ENCODE measurements at places on chromosomes 12 and 14.

DNA sequence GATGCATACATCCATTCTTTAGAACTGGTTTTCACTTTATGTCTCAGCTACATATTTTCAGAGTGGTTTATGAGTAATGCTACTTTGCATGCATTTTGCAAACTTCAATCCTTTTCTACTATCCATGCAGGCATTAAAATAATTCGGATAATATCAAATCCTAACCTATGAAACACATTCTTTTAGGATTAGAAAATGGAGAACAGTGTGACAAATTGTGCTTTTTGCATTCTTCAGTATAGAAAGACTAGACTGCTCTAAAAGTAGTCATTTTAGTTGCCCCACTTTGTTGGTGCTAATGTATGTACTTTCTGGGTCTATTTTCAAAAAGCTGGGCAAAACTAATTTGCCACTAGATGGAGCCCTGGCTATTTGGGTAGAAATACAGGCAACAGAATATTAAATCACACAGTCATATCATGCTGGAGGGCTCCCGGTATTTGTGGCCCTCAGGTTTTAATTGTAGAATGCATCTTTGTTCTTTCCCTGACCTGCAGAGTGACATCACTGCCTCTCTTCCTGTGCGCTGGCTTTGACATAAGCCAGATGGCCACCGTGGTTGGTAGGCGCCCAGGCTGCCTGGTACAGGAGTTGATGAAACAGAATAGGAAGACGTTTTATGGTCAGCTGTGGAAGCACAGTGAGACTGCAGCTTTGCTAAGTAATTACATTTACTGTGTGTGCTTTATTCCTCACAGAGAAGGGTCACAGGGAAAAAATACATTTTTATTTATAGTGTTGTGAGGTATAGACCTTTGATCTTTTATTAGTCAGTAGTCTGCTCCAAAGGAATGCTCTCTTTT, 28.1 kb downstream of the MSRB3 start:
- peak; percentile 73 for DNase-seq

- DNase-seq = no peak
These were observed at the start of gene TNS2 for GRCh38 chr12:53049571-53050318. Gene TNS2, plus strand, starts transcription at chr12:53050065. Its CDS starts 121 bp downstream, at chr12:53050186.

GRCh38 chr12:65827827-65828231, 3.5 kb downstream of the HMGA2 start:
- peak; percentile 22 for DNase-seq

DNA sequence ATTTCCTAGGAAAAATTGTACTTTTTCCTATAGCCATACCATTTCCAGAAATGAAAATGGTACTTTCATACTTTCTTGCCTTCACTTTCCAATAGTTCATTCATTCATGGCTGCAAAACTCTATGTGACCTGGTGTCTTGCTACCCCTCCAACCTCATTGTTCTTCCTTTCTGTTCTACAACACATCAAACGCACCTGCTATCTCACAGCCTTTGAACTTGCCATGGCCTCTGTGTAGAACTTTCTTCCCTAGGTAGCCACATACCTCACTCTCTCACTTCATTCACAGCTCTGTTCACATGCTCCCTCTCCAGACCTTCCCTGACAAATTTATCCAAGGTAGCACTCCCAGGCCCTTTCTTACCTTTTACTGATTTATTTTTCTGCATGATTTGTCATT, 149.2 kb downstream of the DUSP6 start:
- no peak for DNase-seq

DNA sequence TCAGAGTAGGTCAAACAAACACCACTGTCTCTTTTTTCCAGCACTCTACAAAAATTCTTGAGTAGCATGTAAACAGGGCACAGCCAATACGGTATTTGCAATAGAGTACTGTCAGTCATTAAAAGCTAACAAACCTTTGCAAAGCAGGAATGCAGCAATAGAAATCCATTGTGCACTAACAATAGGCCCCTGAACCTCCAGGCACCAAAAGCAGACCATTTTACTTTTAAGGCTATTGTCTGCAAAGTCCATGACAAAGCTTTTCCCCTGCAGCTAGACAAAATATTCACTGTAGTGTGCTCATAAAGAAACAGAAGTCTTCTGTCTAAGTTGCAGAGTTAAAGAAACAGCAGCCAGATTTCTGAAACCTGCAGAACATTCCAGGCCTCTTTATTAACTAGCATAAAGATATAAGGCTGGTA, 191.9 kb downstream of the SOX5 start:
- DNase-seq = no peak

GRCh38 chr12:65188179-65188701, 18.9 kb downstream of the LEMD3 start:
- no peak for DNase-seq

DNA sequence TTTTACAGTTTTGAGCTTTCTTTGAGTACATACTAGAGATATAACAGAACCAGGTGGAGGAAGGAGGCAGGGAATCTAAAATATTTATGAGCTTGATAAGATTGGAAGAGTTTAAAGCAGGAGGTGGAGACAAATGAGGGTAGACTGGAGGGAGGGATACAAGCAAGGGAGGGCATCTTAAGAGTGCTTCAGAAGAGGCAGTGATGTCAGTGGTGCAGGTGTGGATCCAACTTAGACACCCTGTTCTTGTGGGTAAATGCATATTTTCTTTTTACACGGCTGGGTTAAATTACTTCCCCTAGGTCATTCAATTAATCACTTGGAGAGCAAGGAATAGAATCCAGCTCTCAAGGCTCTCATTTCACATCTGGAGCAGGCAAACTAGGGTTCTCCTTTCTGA, 146.1 kb upstream of the LRIG3 start:
- DNase-seq = no peak

GRCh38 chr12:21882635-21883034, 58.6 kb downstream of the ABCC9 start:
- DNase-seq = no peak

DNA sequence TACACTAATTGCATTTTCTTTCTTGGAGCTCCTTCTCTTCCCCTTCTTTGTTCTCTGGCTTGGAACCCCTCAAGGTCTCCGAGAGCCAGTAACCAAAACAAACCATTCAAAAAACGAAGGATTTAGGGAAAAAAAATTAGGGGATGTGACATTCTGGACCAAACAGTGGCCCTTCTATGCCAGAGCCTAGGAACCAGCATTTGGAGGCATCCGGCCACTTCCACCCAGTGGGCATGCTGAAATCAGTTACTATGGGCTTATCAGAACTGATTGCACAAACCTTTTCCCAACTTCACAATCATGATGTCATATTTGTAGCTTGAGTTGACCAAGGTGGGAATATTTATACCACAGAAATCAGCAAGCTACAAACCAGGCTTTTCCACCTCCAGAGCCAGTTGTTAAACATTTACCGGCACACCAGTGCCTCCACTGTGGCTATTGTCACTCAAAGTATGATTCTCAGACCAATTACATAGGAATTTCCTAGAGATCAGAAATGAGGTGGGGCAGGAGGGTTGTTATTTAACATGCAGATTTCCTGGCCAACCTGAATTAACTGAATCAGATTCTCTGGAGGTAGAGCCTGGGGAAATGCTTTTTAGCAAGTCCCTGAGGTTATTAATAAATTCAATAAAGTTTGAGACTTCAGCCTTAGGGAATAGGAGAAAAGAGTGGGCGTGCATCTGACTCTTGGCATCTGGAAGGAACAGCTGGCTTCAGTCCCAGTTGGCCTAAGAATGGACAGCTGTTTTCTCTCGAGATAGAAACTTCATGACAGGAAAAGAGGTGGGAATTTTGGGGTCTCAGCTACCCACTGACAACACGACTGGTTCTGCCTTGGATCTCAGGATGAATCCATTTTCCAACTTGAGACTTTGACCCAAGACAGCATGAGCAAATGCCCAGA, 273.9 kb downstream of the ZFP36L1 start:
- DNase-seq = no peak

- peak; percentile 3 for DNase-seq
These were observed 105.8 kb downstream of the PAH start for GRCh38 chr12:102811110-102811737.

GRCh38 chr12:11953523-11953922, 117.2 kb upstream of the BCL2L14 start:
- DNase-seq = no peak

DNA sequence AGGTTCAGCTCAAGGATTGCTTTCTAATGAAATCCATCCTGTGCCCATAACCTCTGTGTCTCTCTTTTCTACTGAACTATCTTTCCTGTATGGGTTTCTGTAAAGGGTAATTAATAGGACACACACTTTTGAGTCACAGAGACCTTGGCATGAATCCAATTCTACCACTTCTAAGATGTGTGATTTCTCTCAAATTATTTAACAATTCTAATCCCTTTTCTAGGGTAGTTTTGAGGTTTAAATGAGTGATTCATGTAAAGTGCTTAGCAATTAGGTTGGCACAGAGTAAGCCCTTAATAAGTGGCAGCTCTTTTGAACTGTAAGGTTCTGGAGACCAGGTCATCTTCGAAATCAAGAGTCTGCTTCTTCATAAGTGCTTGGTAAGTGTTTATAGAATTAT, 202.7 kb downstream of the RASSF9 start:
- no peak for DNase-seq

DNA sequence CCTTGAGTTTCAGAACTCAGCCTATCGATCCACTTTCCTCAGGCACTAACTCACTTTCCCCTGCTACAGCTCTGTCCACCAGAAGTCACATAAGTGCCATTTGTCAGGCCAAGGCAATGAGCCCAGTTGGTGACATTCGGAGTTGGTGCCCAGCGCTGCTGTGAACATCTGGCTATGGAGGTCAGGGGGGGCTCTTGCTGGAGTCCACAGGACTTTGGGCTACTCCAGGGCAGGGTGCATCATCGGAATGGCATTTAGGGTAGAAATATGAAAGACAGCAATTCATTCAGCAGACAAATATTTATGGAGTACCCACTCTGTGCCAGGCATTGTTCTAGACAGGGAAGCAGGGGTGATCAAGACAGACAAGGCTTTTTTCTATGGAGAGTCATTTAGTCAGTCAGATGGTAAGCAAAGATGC, 1.5 kb upstream of the PPP1CC start:
- no peak for DNase-seq

DNA sequence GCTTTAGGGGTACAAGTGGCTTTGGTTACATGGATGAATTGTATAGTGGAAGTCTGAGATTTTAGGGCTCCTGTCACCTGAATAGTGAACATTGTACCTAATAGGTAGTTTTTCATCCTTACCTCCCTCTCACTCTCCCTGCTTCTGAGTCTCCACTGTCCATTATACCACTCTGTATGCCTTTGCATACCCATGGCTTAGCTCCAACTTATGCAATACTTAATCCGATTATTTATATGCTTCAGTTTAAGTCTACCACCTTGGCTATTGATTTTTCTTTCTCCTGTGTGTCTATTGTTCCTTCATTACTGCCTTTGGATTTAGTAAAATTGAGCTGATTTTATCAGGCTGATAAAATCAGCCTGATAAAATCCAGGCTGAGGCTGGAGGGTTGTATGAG, 30.5 kb upstream of the C12orf71 start:
- DNase-seq = no peak

DNA sequence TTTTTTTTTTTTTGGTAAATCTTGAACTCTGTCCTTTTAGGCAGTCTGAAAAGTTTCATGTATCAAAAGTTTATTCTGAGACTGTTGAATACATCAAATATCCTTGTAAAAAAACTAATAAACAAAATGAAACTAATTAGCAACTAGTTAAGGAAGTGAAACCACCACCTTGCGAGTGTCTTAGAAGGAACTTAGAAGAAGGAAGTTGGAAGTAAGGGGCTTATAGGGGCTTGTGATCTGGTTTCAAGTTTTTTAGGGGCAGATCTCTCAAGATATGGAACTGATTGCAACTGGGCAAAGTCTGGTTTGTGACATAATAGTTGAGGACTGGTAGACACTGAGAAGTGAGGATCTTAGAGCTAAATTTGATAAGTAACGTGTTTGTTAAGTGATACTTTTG, 748.8 kb downstream of the C12orf50 start:
- no peak for DNase-seq

GRCh38 chr12:112408621-112409020, 784 bp downstream of the RPL6 start:
- peak; percentile 45 for DNase-seq

GRCh38 chr12:46977871-46978375, 101.5 kb upstream of the PCED1B start:
- no peak for DNase-seq

DNA sequence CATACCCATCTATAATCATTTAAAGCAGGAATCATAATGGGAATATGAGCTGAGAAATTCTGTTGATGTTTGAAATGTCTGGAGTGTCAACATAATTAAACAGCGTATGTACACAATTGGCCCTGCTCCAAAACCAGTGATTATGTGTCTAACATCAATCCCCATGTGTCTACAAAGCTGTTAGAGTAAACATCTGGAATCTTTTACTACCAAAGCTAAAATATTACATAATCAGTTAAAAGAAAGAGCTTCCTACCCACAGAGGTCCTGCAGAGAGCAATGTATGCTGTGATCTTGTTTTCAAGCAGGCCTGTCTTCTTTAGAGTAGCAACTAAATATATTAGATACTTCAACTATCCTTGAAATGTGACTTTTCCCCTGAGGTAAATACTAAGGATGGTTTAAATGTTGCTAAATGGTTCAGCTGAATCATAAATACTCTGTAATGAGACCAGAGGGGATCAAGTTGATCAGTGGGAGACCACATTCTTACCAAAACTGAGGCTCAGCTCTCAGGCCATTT, 74.3 kb downstream of the RASSF8 start:
- DNase-seq = no peak

GRCh38 chr12:132132609-132133430, 11.3 kb downstream of the DDX51 start:
- DNase-seq = no peak

- DNase-seq = peak; percentile 79
These were observed 276.0 kb downstream of the ADGRD1 start for GRCh38 chr12:131229426-131230339.

DNA sequence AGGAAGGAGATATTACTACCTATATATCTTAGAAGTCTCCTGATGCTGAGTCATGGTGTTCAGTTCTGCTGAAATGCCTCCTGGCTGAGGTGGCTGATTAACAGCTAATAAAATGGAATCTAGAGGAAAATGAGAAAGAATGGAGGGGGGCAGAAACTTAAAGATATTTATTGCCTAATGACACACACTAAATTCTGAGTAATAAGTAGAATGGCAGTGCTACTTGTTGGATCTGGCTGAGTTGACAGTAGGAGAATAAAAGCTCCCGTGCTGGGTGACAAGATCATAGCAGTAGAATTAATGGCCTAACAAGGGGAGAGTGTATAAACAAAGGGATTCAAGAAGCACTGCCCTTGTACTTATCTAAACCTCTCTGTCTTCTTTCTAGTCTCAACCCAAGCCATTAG, 137.5 kb downstream of the CNTN1 start:
- no peak for DNase-seq

DNA sequence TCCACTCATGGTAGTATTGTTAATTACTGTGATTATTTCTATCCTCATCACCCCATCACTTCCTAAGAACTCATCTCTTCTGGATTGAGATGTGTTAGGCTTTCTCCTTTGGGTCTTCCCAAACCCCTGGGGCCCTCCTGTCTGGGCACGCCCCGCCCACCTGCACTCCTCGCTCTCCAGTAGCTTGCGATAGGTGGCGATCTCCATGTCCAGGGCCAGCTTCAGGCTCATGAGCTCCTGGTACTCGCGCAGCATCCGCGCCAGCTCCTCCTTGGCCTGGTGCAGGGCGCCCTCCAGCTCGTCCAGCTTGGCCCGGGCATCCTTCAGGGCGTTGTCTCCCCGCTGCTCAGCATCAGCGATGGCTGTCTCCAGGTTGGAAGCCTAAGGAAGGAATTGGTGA, 6.8 kb downstream of the KRT71 start:
- no peak for DNase-seq
